ENCODE measurements at places on chromosomes 6 and 20.

DNA sequence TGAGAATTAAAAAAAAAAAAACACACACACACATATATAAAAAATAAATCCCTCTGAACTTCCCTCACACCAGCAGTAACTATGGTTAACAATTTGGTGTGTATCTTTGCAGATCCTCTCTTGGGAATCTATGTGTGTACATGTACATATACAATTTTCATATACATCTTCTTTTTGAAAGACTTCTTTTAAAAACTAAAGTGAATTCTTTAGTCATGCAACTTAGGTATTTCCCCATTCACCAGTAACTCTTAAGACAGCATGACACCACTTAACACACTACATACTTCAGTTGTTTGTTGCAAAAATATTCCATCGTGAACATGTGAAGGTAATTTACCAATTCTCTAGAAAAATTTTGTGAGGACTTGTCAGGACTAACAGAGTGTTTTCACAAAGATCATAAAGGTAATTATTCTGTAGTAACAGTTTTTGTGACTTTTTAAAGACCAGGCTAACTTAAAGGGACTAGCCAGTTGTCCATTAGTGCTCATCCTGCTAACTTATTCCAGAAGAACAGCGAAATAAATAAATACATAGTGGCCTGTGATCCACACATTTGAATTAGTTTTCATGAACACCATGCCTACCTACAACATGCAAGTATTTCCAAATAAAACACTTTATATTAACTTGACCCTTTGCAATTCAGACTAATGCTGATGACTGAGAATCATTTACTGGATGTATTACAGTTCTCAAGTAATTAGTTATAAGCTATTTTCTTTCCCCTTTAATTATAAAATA, 12.1 kb downstream of the RBM39 start:
- DNase-seq = no peak

DNA sequence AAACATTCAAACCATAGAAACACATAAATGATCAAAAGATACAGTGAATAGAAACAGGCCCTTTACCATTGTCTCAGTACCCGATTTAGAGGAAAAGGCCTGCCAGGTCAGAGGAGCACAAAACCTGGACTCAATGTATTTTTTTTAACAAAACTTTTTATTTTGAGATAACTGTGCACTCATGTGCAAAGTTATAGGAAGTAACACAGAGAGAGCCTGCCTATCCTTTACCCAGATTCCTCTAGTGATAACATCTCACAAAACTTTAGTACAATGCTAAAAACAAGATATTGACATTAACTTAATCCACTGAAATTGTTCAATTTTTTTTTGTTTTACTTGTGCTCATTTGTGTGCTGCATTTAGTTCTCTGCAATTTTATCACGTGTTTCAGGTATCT, 36.8 kb upstream of the SAMD3 start:
- no peak for DNase-seq

GRCh38 chr6:49739423-49739822, 4.8 kb downstream of the CRISP3 start:
- no peak for DNase-seq

DNA sequence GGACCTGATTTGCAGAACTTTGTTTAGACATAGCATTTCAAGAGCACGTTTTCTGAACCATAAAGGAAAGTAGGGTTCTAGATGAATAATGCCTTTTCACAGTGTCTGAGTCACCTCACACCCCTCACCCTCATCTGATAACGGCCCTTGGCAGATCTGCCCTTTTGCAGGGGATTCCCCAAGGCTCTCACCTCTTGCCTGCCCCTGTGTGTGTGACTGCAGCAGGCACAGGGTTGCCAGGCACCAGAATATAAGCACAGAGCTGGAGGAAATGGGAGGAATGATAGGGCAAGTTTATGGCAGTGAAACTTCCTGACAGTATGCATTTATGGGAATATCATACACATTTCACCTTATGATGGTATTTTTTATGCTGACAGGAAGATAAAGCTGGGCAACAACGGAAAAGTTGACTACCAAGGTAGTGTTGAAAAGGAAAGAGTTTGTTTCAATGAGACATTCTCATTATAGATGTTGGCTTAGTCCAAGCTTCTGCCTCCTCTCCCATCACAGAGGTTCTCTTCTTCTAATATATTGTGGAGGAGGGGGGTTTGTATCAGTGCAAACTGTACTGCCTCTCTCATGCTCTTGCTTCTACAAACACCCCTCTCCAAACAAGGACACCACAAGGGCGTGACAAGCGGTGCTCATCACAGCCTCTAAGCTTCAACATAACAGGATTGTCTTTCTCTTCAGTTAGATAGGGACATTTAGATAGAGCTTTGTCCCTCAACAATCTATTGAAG, 101.5 kb upstream of the BACH2 start:
- DNase-seq = peak; percentile 60

DNA sequence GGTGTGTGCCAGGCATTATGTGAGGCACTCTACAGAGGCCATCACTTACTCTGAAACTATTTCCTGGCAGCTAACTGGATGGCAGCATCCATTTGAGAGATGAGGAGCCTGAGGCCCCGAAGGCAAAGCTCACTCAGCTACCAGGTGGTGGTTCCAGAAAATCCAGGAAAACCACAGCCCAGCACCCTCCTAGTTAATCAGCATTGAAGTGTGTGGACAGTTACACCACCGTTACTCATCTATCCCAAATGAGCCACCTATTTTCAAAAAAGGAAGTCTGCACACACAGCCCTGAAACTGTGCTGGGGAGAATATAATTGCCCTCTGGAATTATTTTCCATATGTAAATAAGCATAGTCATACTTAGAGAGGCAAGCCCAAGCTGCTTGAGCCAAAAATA, 67.4 kb downstream of the CNBD2 start:
- DNase-seq = no peak

GRCh38 chr6:7794509-7794908, 68.6 kb downstream of the BMP6 start:
- DNase-seq = no peak

DNA sequence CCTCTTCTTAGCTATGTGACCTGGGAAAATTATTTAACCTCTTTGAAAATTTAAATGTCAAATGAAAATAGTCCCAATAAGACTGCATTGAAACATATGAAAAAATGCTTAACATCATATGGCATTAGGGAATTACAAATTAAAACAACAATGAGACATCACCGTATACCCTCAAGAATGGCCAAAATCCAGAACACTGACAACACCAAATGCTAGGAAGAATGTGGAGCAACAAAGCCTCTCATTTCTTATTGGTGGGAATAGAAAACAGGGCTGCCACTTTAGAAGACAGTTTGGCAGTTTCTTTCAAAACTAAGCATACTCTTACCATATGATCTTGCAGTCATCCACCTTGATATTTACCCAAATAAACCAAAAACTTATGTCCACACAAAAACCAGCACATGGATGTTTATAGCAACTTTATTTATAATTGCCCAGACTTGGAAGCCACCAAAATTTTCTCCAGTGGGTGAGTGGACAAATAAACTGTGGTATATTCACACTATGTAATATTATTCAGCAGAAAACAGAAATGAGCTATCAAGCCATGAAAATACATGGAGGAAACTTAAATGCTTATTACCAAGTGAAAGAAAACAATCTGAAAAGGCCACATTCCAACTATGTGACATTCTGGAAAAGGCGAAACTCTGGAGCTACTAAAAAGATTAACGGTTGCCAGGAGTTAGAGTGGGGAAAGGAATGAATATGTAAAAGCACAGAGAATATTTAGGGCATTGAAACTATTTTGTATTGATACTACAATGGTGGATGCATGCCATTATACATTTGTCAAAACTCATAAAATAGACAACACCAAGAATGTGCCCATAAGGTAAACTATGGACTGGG, 459.9 kb downstream of the GRIK2 start:
- no peak for DNase-seq

DNA sequence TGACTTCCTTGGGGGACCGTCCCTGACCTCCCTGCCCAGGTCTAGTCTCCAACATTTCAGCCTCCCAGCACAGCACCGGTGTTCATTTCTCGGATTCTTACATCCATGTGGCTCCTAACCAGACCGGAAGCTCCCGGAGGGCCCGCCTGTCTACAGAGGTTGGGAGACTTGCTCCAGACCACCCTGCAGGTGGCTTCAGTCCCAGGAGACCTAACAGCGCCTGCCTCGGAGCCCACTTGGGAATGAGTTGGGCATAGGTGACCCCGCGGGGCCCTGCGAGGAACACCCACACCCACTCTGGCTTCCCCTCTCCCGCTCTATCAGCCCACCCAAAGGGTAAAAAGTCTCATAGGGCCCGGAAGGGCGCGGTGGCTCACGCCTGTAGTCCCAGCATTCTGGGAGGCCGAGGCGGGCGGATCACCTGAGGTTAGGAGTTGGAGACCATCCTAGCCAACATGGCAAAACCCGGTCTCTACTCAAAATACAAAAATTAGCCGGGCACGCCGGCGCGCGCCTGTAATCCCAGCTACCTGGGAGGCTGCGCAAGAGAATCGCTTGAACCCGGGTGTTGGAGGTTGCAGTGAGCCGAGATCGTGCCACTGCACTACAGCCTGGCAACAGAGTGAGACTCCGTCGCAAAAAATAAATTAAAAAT, 5.4 kb downstream of the DPPA5 start:
- no peak for DNase-seq

GRCh38 chr6:110944681-110945151, 13.8 kb upstream of the GTF3C6 start:
- DNase-seq = peak; percentile 93

DNA sequence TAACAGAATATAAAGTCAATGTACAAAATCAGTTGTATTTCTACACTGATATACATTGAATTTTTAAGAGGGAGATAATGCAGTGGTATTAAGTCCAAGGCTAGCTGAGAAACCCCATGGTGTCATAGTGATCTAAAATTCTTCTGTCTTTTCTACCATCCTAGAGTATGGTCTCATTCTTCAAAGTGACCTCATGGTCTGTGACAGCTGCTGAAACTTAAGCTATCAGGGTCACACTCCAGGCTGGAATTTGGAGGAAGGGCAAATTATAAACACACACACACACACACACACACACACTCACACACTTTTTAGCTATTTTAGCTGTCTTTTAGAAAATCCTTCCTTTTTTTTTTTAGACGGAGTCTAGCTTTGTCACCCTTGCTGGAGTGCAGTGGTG, 47.3 kb upstream of the DYNLRB1 start:
- no peak for DNase-seq

DNA sequence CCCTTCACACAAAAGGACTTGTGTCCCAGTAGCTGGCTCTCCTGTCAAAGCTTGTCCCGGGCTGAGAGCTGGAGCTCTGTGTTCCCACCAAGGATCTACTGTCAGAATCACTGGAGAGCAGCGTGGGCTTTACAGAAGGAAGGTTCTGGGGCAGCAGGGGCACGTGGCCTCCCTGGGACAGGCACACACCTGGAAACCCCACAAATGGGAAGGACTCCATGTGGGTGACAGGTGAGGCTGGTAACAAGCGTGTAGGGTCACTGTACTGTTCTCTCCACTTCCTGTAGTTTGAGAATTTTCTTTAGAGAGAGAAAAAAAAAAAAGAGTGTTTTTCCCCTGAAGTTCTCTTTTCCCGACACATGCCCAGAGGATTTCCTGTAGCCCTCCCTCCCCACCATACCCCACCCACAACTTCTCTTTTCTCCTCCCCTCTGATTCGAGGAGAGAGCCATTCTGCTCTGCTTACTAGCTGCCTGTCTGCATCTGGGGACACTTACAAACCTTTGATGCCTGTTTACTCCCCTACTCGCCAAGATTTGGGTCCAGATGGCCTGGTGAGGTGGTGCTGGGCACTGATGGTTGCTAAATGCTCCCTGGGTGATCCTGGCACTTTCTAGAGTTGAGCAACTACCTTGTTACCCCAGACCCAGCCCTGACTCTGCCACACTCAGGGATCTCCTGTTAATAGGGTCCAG, 84.1 kb upstream of the SIRPA start:
- no peak for DNase-seq

DNA sequence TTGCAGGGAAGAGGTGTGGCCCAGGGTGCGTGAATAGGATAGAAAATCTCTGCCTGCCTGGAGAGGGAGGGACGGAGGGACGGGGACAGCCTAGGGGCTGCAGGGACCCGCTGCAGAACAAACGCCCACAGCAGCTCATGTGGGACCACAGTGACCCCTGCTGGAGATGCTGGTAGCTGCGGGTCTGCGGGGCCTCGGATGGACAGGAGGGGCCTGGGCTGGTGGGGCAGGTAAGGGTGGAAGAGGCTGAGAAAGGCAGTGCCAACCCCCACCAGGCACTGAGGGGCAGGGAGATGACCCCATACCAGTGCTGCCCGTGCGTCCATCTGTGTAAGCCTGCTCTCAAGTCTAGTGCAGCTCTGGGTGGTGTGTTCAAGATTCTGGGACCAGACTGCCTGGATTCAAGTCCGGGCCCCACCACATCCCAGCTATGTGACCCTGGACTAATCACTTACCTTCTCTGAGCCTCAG, 39.4 kb downstream of the KIAA1755 start:
- peak; percentile 90 for DNase-seq

DNA sequence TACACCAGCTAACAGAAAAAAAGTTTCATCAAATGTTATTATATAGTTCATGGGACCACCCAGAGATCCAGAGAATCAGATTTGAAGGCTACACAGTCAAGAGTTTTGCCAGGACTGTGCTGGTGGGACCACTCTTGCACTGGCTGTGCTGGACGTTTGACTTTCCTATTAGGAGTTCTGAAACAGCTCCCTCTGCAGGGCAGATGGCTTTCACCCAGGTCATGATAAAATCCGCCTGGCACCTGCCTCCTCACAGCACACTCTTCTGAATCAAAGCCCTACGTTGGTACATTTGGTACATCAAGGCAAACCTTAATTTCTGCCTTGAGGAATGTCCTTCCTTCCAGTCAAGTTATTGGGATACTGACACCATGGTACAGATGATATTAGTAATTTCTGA, 302.1 kb downstream of the ZNF217 start:
- DNase-seq = no peak

GRCh38 chr6:21556968-21557721, 36.4 kb upstream of the SOX4 start:
- no peak for DNase-seq

- no peak for DNase-seq
Observed at GRCh38 chr20:33672426-33673113, 1.7 kb downstream of the NECAB3 start.

GRCh38 chr6:168410035-168410434, 30.9 kb upstream of the SMOC2 start:
- no peak for DNase-seq

GRCh38 chr6:213284-213683, 79.0 kb upstream of the DUSP22 start:
- no peak for DNase-seq

- DNase-seq = peak; percentile 56
Observed at GRCh38 chr20:44154521-44155001, 32.4 kb downstream of the JPH2 start.

DNA sequence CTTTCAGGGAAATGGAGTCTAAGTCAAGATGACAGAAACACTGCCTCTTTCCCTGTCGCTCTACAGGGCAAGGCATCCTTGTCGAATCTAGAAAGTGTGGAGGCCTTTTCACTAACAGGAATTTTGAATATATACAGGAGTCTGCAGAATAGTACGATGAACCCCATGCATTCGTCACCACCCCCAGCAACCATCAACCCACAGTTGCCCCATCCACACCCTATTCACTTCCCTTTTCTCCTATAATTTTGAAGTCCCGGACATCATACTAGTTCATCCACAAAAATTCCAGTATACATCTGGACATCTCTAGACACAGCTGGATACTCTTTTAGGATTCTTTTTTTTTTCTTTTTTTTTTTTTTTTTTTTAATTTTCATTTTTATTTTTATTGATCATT, 80.7 kb upstream of the RIN2 start:
- no peak for DNase-seq

- DNase-seq = no peak
Observed at GRCh38 chr6:80223743-80224212, 117.3 kb downstream of the BCKDHB start.

All from PC-9 (cell line).